NCI-H69 (cell line): ENCODE measurements at places on chromosomes 13 and 19.

GRCh38 chr13:99979453-99980200 is 2.0 kb upstream of the ZIC2 start:
- no peak for DNase-seq

DNA sequence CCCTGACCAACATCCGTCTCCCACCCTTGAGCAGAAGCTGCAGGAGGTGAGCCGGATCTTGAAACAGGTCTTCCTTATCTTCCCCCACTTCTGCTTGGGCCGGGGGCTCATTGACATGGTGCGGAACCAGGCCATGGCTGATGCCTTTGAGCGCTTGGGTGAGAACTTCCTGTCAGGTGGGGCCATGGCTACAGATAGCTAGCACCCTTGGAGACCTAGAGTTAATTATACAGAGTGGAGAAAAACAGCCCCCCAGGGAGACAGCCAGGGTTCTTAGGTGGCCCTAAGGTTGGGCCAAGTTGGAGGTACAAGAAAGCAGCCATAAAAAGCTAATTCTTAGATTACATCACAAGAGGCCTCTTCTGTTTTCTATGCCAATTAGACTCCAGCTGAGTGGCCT is 8.9 kb upstream of the ARHGAP45 start:
- DNase-seq: no peak

DNA sequence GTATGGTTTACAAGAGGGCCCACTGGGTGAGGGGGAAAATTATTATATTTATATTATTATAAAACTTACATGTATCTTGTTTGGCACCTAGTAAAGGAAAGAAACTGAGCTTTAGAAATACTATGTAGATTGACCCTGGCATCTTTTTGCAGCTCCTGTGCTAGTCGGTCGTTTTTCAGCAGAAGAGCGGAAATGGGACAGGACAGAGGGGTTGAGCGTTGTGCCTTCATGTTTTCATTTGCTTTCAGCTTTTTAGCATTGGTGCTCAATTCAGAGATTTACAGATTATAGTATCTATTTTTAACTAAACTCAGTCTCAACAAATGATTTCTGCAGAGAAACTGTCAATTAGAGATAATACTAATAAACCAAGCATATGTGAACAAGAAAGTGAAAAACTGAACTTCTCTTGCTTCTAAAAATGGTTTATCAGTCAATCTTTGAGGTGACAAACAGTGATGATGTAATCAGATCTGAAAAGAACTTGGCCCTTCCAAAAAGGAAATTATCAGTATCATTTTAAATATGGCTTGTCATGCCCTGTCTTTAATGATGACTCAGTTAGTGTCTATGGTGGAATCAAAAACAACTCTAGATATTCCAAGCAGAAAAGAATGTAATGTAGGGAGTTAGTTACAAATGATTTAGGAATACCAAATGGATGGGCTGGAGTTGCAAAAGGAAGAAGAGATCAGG is 56.9 kb upstream of the KCTD4 start:
- DNase-seq: no peak

DNA sequence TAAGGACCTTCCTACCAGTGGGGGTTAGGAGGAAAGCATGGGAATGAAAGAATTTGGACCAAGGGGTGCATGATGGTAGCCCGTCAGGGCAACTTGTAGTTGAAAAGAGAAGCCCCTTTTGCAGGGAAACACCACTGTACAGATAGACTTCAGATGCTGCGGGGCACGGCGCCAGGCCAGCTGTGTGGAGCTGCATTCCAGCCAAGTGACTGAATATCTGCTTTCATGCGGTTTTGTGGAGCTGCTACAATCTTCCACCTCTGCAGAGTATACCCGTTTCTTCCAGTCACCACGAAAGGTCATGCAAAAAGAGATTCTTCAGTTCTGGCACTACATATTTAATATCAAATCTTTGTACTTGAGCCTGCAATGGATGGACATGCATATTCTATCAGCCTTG is 104.7 kb downstream of the RGCC start:
- no peak for DNase-seq

- no peak for DNase-seq
Measured at GRCh38 chr19:2423071-2423914, 4.1 kb downstream of the TIMM13 start.

DNA sequence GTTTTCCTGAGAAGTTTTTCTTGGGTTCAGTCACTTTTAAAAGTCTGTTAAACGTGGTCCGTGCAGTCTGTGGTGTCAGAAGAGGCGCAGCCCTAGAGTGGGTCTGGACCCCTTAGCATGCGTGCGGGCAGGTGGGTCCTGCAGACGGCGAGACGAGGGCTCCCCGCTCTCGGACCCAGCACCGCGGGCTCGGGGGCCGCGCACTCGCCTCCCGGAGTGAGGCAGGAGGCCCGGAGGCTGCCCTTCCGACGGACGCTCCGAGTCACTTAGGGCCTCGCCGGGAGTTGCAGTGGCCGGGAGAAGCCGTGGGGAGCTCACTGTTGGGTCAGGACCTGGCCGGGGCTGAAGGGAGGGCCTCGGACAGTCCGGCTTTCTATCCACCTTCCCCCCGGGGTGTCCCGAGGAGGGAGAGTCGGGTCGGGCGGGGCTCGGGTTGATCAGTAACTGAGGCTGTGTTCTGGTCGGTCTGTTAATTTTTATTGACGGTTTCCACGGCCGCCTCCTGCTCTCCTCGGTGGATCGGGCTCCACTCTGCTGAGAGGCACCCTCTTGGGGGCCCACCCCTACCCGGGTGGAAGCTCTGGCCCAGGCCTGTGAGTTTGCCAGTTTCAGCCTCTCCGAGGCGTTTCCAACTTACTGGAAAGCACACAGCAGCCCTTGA is 1.3 kb downstream of the PTBP1 start:
- DNase-seq: no peak
